ENCODE measurements at places on chromosomes 4 and X. TPM values are rescaled to one million over a fixed set of nuclear protein-coding genes. Genes with fewer than 3 reads are reported as not detected.

GRCh38 chr4:97664741-97665140 is 478.5 kb downstream of the STPG2 start:
- DNase-seq: no peak

GRCh38 chr4:110787707-110788106 is 164.8 kb upstream of the PITX2 start:
- DNase-seq: no peak

DNA sequence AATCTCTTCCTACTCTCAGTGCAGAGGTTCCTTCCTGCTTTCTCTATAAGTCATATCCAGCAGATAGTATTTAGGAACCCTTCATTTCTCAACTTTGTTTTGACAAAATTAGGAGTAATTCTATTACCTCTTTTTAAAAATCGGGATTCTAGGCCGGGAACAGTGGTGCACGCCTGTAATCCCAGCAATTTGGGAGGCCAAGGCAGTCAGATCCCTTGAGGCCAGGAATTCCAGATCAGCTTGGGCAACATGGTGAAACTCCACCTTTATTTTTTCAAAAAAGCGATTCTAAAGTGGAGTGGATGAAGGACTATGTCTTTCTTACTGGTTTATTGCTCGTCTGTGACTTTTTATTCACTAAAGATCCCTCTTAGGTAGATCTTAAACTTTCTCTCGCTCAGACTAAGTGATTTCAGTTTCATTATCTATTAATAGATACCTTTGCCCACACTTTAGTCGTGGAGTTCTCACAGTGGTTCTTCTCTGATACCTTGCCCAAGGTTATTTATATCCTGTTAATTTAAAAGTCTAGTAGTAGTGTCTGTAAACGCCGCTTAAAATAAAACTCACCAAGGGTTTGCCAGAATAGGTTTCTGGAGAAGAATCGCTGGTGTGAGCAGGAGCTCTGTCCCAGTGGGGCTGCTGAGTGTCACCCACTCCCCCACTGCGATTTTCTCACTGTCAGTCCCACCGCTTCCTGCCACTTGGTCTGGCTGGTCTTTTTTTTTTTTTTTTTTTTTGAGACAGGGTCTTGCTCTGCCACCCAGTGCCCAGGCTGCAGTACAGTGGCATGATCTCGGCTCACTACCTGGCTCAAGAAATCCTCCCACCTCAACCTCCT is 27.0 kb upstream of the TMEM131L start:
- DNase-seq: no peak

GRCh38 chr4:182803235-182803634 is 114.0 kb downstream of the DCTD start:
- no peak for DNase-seq

- DNase-seq: no peak
These were observed 203.2 kb downstream of the PTTG2 start for GRCh38 chr4:38163216-38164006.

DNA sequence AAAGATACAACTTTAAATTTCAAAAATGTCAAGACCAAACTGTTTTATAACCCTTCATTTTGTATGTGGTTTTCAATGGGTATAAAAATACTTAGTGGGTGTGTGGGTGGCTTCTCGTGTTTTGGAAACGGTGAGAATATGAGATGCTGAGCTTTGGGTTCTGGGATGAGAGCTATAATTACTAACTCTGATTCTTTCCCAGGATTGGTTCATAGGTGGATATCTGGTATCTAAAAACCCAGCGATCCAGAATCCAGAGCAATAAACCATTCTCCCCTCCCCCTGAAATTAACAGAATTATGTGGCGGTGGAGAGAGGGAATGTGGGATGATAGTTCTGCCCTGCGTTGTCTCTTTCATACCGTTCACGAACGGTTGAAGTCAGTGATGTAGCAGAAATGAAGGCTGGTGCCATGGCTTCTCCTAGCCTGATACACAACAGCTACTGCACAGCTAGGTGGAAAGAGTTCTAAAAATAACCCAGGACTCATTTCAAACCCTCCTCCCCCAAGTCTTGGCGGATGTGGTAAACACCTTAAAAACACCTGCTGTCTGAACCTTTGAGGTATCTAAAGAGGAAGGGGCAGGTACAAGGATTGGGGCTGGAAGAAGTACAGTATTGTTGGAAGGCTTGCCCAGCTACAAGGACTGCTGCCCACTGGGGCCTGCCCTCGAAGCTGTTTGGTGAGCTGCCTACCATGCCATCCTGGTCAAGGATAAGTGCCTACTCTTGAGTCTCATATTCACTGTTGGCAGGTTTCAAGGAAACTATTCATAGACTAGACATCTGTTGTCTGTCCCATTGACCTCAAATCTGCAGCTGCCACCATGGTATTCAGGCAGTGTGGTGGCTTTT is 44.5 kb downstream of the SEPTIN11 start:
- no peak for DNase-seq

GRCh38 chr4:154506253-154506652 is 14.7 kb upstream of the DCHS2 start:
- peak; percentile 37 for DNase-seq

DNA sequence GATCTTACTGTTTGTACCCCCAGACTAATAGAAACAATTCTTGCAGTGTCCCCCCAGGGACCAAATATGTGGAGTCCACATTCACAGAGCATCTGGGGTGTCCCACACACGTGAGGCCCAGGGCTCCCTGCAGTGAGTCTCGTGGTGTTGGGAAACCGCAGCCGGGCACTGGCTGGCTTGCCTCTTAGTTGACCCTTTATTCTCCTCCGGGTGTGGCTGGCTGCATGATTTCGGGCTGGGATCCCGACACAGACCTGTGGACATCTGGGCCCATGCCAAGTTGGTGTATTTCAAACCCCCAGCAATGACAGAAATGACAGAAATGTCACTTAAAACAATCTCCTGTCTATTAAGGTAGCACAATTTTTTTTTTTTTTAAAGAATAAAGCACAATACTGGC is 15.6 kb upstream of the CLDN24 start:
- DNase-seq: no peak

GRCh38 chrX:8044947-8045346 is 117.7 kb upstream of the PNPLA4 start:
- DNase-seq: no peak

GRCh38 chr4:22635692-22636091 is 57.0 kb upstream of the GBA3 start:
- DNase-seq: no peak

GRCh38 chr4:1833307-1834046 is 22.5 kb downstream of the LETM1 start:
- no peak for DNase-seq

DNA sequence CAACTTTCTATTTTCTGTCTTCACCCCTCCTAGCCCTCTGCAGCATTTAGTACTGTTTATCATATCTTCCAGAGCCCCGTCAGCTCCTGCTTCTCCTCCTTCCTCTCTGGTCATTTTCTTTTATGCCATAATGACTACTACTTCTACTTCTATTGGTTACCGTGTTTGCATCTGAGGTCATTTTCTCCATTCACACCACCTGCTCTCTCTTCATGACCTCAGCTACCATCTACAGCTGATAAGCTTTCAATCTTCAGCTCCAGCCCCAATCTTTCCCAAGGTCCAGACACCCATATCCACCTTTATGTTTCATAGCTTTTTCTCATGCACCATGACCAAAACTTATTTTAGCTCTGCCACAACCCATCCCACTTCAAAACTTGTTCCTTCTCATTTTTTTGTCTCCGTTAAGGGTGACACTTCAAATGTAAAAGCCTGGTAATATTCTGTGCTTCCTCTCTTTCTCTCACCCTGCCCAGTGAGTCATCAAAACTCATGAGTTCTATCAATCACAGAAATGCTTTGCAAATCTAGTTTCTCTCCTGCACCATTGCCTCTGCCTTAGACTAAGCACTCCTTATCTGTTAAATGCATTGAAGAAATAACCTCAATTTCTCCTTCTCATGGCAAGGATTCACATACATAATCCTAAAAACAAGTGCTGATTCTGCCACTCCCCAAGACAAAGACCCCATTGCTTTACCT is 71.3 kb upstream of the IQCM start:
- DNase-seq: no peak

DNA sequence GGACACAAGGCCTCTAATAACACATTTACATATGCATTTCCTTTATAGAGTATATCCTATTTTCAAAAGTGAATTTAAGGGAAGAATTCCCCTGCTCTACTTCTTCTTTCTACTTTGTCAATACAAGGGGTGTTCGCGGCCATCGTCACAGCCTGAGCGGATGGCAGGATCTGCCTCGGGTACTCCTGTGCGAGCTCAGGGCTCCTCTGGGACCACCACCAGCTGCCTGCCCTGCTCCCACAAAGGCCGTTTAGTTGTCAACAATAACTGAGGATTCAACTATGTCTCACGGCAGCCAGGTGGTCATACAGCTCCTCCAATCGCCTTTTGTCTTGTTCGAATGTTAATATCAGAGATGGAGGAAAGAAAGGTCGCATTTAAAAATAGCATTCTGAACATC is 228.2 kb upstream of the TENM3 start:
- DNase-seq: no peak

DNA sequence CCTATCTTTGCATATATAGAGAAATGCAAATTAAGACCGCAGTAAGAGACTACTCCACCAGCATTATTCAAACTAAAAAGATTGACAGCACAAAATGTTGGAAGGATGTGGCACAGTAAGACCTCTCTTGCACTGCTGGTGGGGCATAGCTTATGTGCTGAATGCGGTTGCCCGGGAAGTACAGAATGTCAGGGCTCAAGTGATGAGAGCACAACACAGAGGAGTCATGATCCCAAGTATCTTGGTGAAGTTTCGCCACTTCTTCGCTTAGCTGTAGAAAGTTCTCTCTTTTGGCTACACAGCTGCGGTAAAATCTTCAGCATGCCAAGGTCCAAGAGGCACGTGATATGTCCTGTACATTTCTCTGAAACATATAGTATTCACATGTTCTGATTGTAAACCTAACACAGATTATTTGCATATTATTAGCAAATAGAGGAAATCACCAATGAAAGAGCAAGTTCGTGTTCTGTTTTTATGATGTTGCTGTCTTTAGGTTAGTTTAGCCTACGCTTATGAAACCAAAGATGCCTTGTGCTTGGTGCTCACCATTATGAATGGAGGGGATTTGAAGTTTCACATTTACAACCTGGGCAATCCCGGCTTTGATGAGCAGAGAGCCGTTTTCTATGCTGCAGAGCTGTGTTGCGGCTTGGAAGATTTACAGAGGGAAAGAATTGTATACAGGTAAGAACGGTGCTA is 55.0 kb downstream of the HTT-AS start:
- no peak for DNase-seq

- DNase-seq: no peak
These were observed 14.4 kb upstream of the CXCL8 start for GRCh38 chr4:73725985-73726384.

DNA sequence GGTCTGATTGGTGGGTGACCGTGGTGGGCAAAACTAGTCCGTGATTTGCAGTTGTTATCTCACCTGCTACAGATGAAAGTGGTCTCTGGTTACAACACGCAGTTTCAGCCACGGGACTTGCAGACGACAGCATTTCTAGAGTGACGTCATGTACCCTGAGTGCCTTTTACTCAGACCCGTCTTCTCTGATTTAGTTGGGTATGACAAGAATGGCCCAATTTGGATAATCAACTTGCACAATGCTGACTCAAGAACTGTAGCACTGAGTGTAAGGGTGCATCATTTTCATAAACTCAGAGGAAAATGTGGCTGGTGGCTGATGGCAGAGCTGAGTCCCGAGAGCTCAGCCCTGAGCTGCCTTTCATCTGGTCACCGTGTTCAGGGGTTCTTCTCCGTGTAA is 281.4 kb upstream of the FRG1 start:
- no peak for DNase-seq

- no peak for DNase-seq
These were observed 369.7 kb upstream of the TRAM1L1 start for GRCh38 chr4:117455088-117455487.

DNA sequence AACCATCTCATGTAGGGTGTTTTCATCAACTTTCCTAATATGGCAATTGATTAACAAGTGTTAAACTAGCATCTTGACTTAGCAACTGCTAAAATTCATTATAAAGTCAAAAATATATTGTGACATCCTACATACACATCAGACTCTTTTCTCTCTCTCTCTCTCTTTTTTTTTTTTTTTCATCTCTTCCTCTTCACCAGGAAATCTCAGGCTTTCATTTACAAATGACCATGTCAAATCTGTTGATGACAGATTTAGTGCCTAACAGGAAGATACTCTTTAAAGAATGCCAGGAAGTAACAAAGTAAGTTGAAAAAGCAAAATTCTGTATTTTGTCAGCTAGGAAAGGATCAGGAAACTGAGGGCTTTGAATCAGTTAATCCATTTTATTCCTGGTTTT is 365.5 kb downstream of the PCDH7 start:
- DNase-seq: no peak

DNA sequence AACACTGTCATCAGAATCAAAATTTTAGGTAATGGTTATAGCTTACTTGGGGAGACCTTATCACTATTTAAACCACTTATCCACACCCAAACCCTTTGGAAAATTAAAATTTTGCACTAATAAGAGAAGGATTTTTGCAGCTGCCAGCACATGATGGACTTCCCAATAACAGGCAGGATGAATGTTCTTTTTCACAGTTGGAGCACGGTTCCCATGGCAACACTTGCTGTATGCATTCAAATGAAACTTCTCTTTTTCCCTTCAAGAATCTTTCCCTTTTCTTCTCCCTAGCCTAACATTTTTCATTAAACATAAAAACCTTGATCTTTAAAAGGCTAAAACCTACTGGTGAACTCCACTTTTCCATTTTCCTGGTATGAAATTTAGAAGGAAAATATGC is 768.2 kb downstream of the KCTD8 start:
- no peak for DNase-seq

DNA sequence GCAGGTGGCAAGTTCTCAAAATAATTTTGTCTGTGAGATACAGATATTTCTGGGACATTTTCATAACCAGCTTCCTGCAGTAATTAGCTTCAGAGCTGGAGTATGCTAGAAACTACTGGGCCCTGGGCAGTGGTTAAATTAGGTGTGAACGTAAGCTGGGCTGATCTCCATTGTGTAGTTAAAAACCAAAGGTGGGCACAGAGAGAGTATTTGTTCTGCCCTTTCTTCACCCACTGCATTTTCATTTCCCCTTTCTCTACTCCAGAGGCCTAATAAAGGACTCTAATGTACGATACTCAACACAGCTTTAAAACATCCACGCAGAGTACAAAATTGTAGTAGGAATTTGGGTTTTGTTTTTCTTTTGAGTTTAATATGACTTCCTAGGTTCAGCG is 252.7 kb downstream of the SPRY1 start:
- no peak for DNase-seq

- no peak for DNase-seq
These were observed 84.3 kb downstream of the SPRY1 start for GRCh38 chr4:123480706-123481418.

- no peak for DNase-seq
These were observed 628.8 kb downstream of the ANKRD50 start for GRCh38 chr4:124083711-124084110.

- no peak for DNase-seq
These were observed 8.7 kb downstream of the ANXA10 start for GRCh38 chr4:168101026-168101425.

- DNase-seq: no peak
These were observed 59.0 kb downstream of the NFKB1 start for GRCh38 chr4:102560115-102560514.

Gene FGF13
- 11.7 TPM for polyA plus RNA-seq

Gene SMIM43
- 17.7 TPM for polyA plus RNA-seq

Gene SMR3B
- not detected for polyA plus RNA-seq

Gene ZNF827
- 29.9 TPM for polyA plus RNA-seq

Gene PPEF2
- 0.50 TPM for polyA plus RNA-seq

Gene PPP1R3F
- polyA plus RNA-seq: 4.8 TPM

Gene EVC2
- 8.8 TPM for polyA plus RNA-seq

Gene FSTL5
- polyA plus RNA-seq: 0.81 TPM

Gene C4orf51
- polyA plus RNA-seq: not detected

Gene GLRB
- 6.0 TPM for polyA plus RNA-seq

Gene KDR
- 95.9 TPM for polyA plus RNA-seq

All from right lung (tissue), 10 donors.